Prostate gland (tissue), 2 donors: ENCODE measurements at places on chromosomes 1 and 21.

DNA sequence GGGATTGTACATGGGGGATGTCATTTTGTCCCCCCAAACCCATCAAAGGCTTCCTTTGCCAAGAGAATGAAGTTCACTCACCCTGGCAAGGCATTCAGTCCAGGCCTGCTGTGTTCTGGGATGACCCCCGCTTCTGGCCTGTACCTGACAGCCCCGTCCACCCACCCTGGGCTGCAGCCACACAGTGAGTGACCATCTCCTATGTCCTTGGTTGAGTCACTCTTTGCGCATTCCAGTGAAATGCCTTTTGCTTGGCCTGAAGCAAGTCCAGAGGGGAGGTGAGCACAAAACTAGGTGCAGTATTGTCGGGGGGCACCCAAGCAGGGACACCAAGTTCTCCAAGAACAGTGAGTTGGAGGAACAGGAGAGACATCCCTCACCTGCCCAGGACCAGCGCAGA, 10.2 kb downstream of the TMPRSS3 start:
- DNase-seq = no peak

DNA sequence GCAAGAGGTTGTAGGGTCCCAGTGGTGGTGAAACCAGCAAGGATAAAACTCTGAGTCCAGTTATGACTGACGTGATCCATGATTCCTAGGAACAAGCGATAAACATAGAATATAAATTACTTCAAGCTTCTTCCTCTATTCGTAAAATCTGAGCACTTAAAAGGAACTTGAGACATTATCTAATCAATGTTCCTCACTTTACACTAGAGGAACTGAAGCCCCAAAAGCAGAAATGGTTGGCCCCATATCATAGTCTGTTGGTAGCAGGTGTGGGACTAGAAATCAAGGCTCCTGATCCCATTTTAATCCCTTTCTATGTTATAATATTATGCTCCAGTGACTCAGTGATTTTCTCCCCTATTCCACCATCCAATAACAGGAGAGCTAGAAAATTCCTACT, 21.9 kb upstream of the MNDA start:
- no peak for DNase-seq

GRCh38 chr1:241171991-241172390, 185.0 kb downstream of the RGS7 start:
- DNase-seq = no peak

DNA sequence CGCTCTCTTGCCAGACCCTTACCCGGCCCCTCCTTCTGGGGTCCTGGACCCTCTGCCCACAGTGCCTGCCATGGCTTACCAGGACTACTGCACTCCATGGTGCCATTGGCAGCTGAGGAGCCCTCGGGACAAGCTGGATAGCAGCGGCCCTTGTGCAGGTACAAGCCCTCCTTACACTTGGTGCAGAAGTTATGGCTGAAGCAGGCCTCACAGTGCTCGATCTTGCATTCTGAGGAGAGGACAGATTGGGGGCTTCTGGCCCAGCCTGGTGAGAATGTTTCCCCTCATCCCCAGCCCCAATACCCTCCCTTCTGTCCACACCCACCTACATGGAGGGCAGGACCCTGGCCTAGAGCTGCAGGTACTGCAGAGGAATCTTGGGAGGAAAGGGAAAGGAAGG, 18.4 kb upstream of the GNL2 start:
- no peak for DNase-seq

DNA sequence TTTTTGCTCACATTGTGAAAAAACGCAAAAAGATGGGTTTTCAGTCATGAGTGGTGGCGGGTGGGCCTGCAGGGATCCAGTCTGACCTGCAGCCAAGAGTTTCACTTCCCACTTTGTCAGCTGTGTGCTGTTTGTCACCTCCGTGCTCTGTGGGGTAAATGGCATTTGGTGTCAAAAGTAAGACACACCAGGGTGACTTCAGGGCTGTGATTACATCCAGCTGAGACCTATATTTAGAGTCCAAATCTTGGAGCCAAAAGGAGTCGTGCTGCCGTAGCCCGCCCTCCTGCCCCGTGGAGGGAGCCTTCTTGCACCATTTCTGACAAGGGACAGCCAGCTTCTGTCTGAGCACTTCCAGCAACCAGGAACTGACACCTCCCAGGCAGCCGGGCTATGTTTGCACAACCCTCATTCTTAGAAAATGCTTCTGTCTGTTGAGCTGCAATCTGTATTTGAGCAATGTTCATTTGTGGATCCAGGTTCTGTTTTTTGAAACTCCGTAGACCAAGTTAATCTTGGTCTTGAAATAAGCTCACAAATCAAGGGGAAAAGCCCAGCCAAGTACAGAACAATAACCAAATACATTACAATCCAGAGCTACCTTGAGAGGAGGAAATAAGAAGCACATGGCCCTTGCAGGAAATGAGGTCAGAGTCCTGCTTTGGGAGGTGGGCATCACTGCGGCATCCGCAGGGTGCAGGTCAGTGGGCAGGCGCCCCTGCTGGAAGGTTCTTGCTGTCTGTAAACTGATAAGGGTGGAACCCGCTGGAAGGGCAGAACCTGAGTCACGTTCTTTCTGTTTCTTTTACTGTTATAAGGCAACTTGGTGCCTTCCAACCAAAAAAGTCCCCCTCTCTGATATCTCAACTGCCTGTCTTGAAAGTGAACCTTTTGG, 14.4 kb downstream of the ABCG1 start:
- peak; percentile 69 for DNase-seq

DNA sequence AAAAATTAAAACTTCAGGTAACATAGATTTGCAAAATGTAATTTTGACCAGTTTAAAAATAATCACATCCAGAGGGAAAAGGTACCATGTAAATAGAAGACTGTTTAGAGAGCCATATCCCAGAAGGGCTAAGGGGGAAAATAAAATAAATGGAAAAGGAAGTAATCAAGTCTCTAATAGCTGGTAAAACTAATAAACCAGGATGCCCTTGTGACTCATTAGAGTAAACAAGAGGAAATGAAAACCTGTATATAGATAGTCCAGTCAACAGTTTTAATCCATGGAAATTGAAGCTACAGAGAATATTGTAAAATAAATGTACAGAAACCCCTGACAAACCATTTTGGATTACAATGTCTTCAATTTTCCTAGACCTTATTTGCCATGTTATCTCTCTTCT, 698.0 kb upstream of the RGS18 start:
- DNase-seq = no peak

DNA sequence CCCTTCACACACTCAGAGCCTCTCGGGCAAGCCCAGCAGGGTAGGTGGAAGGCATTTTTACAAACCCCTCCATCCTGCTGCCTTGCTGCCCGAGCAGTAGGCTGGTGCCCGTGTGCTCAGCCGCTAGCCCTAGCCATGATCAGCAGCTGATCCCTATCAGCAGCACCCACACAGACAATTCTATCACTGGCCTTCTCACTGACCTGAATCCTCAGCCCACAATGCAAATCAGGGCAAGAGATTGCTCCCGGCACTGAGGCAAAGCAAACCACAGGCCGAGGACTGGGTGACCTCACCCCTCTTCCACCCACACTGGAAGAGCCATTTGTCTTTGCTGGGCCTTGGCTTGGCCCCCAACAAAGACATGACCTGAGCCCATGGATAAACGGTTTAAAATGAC, 895 bp upstream of the PDZK1 start:
- no peak for DNase-seq

DNA sequence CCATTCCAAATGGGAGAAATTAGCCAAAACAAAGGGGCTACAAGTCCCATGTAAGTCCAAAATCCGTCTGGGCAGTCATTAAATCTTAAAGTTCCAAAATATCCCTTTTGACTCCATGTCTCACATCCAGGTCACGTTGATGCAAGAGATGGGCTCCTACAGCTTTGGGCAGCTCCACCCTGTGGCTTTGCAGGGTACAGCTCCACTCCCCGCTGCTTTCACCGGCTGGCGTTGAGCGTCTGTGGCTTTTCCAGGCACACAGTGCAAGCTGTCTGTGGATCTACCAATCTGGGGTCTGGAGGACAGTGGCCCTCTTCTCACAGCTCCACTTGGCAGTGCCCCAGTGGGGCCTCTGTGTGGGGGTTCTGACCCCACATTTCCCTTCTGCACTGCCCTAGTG, 130.2 kb downstream of the TPR start:
- no peak for DNase-seq

- no peak for DNase-seq
These were observed 144.1 kb downstream of the TNR start for GRCh38 chr1:175599212-175599705.

- DNase-seq = no peak
These were observed 9.3 kb upstream of the RSRP1 start for GRCh38 chr1:25256578-25256965.

DNA sequence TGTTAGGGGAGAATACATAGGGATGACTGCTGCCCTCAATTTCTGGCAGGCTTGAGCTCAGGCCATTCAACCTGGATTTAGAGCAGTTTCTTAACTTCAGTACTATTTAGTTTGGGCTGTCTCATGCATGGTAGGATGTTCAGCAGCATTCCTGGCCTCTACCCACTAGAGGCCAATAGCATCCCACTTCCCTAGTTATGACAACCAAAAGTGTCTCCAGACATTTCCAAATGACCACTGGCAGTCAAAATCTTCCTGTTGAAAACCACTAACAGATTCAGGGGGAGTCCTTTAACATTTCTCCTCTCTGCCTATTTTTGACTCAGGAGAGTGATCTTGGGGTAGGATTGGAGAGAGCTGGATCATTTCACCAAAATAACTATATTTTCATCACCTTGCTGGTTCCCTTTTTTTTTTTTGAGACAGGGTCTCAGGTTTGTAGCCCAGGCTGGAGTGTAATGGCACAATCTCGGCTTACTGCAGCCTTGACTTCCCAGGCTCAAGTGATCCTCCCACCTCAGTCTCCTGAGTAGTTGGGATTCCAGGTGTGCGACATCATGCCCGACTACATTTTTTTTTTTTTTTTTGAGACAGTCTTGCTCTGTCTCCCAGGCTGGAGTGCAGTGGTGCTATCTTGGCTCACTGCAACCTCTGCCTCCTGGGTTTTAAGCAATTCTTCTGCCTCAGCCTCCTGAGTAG, 8.7 kb downstream of the GNAT2 start:
- no peak for DNase-seq

DNA sequence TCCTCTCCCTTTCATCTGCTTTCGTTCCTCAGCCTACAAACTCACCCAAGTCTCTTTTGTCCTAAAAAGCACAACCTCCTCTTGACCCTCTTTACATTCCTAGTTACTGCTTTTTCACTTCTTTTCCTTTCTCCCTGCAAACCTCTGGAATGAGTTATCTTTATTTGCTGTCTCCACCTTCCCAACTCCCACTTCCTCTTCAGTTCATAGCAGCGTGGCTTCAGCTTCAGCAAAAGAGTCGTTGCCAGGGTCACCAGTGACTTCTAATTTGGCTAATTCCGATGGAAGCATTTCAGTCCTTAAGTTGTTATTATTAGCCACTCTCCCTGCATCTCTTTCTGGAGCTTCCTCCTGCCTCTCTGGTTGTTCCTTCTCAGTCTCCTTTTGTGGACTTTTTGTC, 6.2 kb upstream of the TMEM54 start:
- no peak for DNase-seq

DNA sequence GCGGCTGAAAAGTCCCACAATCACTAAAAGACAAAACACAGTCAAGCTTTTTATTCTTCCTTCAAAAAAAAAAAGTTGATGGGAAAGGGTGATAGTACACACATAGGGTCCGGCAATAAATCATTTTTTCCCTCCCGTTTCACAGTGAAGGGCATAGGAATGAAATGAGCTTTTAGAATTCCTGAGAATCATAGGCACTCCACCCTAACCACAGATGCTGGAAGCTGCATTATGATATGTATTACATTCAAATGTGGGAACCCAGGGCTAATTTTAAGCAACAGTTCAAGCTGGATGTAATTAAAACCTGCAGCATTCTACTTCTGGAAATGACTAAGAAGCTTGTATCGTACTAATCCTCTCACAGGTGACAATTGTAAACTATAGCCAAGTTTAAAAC, 75.7 kb upstream of the KCNJ15 start:
- DNase-seq = no peak

GRCh38 chr1:223652436-223652941, 13.0 kb downstream of the CAPN8 start:
- no peak for DNase-seq

DNA sequence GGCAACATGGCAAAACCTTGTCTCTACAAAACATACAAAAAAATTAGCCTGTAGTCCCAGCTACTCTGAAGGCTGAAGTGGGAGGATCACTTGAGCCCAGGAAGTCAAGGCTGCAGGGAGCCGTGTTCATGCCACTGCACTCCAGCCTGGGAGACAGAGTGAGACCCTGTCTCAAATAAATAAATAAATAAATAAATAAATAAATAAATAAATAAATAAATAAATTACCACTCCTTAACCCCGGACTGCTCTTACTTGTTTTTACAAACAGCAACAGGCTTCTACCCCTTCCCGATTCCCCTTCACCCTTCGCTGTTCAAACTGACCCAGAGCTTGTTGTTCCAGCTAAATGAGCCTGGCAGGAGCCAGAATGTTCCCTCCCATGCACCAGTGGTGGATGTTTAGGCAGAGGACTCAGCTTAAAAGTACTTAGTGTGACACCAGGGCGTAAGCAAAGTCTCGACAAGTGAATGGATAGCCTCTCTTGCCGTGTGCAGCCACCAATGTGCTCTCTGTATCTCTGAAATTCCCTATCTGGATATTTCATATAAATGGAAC, 21.5 kb upstream of the PADI3 start:
- no peak for DNase-seq

DNA sequence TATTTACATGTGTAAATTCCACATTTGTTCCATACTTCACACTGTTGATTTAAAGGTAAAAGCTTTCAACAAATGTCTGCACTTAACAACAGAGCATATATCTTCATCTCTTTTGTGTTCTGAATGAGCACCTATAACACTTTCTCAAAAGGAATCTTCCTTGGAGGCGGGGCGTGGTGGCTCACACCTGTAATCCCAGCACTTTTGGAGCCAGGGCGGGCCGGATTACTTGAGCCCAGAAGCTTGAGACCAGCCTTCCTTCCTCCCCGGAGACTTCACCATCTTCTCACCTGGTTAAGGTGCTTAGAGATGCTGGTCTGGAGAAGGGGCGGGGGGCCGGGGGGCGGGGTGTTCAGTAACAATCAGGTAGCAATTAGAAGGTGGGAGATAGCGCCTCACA, 16.5 kb downstream of the RYR2 start:
- DNase-seq = no peak

- DNase-seq = no peak
These were observed 490.3 kb downstream of the TTLL7 start for GRCh38 chr1:83508485-83509151.

GRCh38 chr1:180981596-180982387, 40.9 kb downstream of the STX6 start:
- DNase-seq = no peak

GRCh38 chr1:226763905-226764264, 24.8 kb upstream of the ITPKB start:
- no peak for DNase-seq

GRCh38 chr1:223231581-223231980, 88.5 kb upstream of the TLR5 start:
- DNase-seq = no peak
